ENCODE measurements at places on chromosomes 16 and 17.

DNA sequence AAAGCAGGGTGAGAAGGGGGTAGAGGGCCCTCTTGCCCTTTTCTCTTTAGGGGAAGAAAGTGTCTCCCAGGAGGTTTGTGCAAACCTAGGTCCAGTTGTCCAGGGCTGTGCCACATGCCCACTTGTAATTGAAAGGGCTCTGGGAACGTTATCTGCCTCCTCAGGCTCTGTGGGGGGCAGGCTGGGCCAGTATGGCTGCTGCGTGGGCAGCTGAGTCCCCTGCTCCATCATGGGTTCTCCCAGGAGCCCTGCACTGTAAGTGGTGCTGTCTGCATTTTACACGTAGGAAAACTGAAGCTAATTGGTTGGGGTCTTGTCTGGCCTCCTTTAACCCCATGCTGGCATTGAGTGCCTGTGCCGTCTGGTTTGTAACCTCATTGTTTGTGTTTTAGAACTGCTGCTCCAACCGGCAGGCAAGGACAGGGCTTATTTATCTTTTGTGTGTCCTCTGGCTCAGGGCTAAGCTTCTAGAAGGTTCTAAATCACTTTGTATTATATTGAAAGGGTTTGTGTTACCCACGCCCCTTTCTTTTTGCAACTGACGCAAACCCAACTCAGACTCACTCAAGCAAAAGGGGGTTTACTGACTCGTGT is 117.7 kb upstream of the CIBAR2 start:
- no peak for DNase-seq

- DNase-seq, result peak; percentile 53
Observed at GRCh38 chr17:67636834-67637520, 80.8 kb upstream of the NOL11 start.

GRCh38 chr17:28576758-28577465 is at the start of gene ALDOC:
TSS of gene ALDOC (minus strand) at chr17:28576895. CDS start at chr17:28575532, 1,363 bp downstream.
- DNase-seq, result peak; percentile 46

- DNase-seq, result peak; percentile 57
Observed at GRCh38 chr16:71746442-71747046, 22.0 kb upstream of the PHLPP2 start.

- no peak for DNase-seq
Observed at GRCh38 chr17:71709946-71710345, 410.9 kb upstream of the SOX9 start.

- DNase-seq, result no peak
Observed at GRCh38 chr16:27301236-27301861, 12.4 kb upstream of the IL4R start.

DNA sequence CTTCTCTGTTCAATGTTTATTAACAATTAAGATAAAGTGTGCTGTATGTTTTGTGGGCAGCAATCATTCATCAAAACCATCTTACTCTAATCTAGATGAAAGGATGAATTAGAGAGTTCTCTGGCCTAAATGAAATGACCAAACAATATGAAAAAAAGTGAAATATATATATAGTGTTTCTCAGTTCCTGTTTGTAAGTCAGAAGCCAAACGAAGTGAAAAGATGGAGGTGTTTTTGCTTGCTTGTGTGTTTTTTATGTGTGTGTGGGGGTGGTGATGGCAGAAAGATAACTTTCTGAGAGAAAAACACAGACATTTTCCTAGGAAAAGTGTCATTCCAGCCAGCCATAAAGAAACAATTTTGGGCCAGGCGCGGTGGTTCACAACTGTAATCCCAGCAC is 138.6 kb downstream of the CDH8 start:
- DNase-seq, result no peak

DNA sequence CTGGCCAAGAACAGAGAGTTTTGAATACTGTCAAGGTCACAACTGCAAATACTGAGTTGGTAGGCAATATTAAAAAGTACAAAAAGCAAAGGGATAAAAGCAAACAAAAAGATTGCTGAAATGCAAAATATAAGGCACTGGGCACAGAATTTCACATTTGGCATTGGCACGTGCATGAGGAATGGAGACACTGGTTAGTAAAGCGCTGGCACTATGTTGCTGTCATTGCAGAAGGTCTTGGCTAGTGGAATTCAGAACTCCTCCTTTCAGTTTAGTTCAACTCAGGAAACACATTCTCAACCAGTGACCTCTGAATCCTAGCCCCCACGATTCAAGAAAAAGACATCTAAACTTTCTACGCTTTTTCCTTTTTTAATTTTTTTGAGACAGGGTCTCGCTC is 111.8 kb upstream of the PSMD7 start:
- no peak for DNase-seq

DNA sequence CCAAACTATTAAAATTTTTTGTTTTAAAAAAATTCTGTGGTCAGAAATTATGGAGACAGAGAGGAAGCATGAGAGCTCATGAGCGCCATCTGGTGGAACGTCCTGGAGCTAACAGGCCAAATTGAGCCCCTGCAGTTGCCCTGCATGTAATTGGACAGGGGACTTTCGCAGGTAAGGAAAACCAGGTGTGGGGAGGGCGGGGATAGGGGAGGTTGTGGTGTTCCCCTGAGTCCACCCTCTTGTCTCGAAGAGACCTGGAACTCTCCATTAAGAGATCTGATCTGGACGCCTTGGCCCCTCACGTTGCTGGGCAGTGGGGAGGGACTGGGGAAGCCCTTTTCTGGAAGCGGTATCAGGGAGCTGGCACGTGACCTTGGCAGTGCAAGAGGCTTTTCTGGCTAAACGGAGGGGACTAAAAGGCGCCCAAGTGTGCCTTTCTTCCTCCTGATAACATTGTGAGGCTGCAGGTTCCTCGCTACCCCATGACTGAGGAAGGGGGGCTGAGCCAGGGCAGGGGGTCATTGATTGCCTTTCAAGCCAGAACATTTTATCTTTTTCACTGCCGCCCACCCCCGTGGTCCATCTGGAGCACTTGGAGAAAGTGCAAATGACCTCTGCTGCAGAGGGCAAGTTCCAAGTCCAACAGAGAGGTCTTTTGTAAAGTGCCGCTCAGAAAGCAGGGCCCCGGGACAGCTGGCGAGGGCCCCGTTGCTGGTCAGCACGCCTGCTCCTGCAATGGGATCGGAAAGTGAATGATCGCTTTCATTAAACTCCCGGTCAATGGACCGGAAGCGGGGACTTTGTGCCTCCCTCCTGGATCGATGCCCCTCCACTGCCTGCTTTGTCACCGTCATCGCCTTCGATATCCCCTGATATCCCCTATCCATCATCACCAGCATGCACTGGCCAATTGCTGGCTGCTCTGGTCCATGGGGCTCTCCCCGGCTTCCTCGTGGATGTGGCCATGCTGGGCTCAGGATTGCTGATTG is 18.4 kb downstream of the PDILT start:
- peak; percentile 57 for DNase-seq

DNA sequence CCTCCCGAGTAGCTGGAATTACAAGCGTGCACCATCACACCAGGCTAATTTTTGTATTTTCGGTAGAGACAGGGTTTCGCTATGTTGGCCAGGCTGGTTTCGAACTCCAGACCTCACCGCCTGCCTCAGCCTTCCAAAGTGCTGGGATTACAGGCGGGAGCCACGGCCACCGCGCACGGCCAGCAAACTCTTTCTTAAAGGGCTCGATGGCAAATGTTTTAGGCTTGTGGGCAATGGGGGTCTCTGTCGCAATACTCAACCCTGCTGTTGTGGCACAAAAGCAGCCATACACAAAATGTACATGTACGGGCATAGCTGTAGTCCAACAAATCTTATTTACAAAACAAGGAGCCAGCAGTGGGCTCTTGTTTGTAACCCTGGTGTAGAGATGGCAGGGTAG is 18.4 kb downstream of the PARN start:
- DNase-seq, result no peak

- no peak for DNase-seq
Observed at GRCh38 chr16:564690-565418, 2.0 kb upstream of the NHLRC4 start.

DNA sequence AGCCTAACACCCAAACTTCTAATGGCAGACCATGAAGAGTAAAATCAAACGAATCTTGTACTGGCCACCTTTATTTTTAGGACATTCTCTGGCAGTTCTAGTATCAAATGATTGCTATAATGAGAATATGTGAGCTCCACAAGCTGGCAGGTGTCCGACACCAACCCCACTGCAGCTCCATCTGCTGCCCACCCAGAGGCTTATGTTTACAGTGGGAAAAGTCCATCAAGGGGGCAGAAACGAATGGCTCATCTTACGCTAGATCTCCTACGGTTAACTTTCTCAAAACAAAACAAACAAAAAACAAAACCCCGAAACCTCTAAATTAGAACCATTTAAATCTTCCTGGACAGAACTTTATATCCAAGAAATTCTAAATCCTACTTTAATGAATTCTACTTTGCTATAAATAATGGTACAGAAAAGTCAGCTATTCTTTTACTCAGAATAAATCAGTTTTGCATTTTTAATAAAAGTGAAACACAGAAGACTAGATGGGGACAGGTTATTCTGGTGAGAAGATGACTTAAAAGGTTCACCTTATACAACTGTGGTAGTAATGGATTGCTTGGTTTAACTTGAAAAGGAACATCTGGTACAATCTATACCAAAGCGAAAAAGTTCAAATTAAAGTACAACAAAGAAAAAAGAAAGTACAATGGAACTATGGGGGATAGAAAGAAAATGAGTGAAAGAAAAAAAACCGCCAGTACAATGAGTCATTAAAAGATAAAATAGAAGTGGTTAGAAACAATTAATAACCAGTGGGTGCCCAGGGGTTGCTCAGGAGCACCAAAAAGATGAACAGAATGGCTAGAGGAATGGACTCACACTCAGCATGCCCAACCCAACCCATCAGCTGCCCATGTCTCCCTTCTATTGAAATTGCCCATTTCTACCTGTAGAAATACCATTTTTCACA is 40.2 kb downstream of the GRB2 start:
- no peak for DNase-seq

DNA sequence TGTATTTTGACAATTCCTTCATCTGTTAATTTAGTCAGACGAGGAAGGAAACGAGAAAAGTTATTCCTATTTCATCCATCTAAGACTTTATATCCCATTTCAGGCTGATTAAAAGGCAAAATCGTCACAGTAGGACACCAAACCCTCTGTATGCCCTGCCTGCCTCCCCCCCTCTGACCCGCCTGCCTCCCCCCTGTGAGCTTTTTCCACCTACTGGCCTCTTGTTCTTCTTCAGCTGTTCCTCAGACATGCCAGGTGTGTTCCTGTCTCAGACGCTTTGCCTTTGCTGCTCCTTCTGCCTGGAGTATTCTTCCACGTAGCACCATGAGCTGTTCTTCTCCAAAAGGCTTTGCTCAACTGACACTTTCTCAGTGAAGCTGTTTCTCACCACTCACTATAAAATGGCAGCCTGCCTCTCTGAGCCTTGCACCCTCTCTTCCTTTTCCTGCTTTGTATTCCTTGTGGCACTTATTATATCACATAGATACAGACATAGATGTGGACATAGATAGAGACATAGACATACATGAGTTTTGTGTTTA is 723.4 kb downstream of the MAF start:
- DNase-seq, result no peak

DNA sequence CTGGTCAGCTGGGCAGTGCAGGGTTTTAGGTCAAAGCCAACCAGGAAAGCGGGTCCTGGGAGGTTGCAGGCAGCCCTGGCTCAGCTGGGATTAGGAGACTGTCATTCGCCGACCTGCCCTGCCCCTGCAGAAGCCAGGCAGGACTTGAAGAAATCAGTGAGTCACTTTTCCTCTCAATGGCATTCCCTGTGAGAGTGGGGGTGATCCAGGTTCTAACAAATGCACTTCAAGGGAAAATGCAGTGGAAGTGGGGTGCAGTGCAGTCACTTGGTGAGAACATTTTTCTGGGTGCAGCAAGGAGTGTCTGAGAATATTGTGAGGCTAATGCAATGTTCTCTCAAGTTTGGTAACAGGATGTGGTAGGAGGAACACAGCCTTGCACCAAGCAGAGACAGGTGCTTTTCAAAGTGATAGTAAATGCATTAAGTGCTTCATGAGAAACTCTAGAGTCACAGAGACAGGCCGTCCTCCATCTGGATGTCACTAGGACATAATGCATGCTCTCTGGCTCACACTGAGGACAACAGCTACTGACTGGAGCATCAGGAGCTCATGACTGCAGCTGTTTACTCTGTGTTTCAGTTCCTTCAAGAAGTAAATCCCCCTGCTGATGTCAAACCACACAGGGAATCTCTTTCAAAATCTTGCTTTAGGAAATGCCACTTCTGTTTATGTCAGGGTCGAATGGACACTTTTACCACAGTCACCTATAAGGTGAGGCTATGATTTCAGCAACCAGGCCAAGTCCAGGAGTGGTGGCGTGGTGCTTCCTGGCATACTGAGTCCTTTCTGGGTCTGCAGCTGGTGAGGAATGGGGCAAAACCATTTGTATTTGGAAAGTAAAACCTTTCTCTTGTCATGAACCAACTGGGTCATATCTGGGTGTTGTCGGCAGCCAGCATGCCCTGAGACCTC is 16.7 kb downstream of the CDK5R1 start:
- DNase-seq, result no peak

DNA sequence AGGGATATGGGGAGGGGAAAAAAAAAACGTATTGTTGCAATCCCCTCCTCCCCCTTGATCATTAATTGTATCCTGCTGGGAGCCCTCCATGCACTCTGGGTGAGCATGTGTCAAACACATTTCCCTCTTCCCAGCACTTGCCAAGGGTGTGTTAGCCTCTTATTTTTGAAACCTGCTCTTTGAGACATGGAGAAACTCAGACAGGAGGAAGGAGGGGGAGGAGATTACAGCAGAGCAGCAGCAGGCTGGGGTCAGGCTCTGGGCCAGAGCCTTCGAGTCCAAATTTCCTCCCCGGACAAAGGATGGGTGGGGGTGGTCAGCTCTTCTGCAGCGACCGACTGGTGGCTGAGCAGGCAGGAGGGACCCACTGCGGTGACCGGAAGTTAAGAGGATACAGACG is 64.7 kb downstream of the SOX9 start:
- DNase-seq, result no peak
